HepG2 (cell line): ENCODE measurements at places on chromosomes 3 and 15. TPM values are rescaled to one million over a fixed set of nuclear protein-coding genes. Genes with fewer than 3 reads are reported as not detected.

DNA sequence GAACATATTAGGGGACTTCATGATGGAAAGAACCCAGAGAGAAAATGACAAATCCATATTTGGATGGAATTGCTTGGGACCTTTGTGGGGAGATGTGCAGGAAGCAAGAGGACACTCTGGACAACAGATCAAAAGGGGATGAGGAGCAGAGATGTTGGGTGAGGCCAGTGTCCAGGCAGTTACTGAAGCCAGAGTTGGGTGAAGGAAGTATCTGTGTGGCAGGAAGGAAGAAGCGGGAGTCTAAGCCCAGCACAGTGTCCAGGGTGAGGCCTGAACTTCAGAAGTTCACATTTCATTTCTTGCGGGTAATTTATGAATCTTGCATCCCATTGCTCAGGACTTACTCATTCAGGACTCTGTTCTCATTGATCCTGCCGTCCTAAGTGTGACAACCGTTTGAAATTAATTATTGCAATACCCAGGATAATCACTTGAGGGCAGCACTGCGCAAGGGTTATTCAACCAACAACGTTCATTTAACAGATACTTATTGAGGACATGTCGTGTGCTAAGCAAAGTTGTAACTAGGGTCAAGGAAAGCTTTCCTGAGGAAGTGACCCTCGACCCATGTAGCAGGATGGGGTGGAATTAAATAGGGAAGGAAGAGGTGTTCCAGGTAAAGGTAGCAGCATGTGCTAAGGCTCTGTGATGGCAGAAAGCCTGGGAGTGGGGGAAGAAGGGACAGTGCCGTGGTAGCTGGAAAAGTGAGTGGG lies 61.3 kb upstream of the CMTM8 start:
- no peaks in the 10 kb centered on the region for H3K27me3 ChIP-seq
- peak; percentile 68 for DNase-seq
- H3K36me3 ChIP-seq: no peaks in the 10 kb centered on the region
- H3K4me3 ChIP-seq: peak overlapping the region; percentile 49
- no peak overlapping the region for H3K27ac ChIP-seq

DNA sequence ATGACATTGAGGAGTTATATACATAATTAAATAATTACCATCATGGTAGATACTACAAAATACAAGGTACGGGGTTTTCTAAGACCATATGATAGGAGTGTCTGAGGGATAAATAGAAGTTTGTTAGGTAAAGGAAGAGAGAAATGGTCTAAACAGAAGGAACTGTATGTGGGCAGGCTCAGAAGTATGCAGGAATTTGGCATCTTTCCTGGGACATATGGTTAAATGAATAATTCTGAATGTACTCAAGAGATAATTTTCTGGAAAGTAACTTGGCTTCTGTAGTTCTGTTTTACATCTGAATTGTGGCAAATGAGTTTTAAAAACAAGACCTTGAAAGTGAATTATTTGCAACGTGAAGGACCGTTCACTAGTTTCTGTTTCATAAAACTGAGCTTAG lies 17.5 kb downstream of the LMCD1 start:
- peaks cover 2% of the 10 kb centered on the region; the same call in 2 of the 3 replicates for H3K36me3 ChIP-seq
- no peak overlapping the region for H3K27ac ChIP-seq
- H3K4me1 ChIP-seq: no peaks in the 10 kb centered on the region
- H3K27me3 ChIP-seq: no peaks in the 10 kb centered on the region

GRCh38 chr3:84082726-84083125 lies 876.1 kb upstream of the CADM2 start:
- no peaks in the 10 kb centered on the region for H3K4me1 ChIP-seq
- no peak overlapping the region for H3K4me3 ChIP-seq
- H3K36me3 ChIP-seq: no peaks in the 10 kb centered on the region
- H3K27ac ChIP-seq: no peak overlapping the region

DNA sequence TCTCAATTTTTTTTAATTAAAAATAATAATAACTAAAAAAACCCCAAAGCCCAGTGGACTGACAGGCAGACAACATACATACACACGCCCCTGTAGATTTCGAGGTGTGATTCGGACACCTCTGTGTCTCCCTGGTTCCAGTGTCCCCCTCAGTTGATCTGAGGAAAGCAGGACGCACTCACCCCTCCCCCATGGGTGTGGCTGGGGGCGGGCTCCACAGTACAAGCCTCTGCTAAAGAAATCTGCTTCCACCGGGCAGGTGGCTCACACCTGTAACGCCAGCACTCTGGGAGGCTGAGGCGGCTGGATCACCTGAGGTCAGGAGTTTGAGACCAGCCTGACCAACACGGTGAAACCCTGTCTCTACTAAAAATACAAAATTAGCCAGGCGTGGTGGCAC lies 33.8 kb upstream of the BLM start:
- DNase-seq: no peak
- no peak overlapping the region for H3K4me3 ChIP-seq
- H3K27me3 ChIP-seq: no peaks in the 10 kb centered on the region; the same call in 1 of the 2 replicates
- no peak overlapping the region for H3K27ac ChIP-seq
- no peaks in the 10 kb centered on the region for H3K36me3 ChIP-seq

MYEF2 gene
- 10.1 and 10.5 TPM in 2 replicates for polyA plus RNA-seq

- H3K4me3 ChIP-seq: no peak overlapping the region
- H3K4me1 ChIP-seq: peaks cover 35% of the 10 kb centered on the region
- H3K27ac ChIP-seq: no peak overlapping the region
- DNase-seq: no peak
Measured at GRCh38 chr3:47398228-47398627, 17.4 kb downstream of the PTPN23 start.

CCDC39 gene
- not detected in 2 replicates for polyA plus RNA-seq

DNA sequence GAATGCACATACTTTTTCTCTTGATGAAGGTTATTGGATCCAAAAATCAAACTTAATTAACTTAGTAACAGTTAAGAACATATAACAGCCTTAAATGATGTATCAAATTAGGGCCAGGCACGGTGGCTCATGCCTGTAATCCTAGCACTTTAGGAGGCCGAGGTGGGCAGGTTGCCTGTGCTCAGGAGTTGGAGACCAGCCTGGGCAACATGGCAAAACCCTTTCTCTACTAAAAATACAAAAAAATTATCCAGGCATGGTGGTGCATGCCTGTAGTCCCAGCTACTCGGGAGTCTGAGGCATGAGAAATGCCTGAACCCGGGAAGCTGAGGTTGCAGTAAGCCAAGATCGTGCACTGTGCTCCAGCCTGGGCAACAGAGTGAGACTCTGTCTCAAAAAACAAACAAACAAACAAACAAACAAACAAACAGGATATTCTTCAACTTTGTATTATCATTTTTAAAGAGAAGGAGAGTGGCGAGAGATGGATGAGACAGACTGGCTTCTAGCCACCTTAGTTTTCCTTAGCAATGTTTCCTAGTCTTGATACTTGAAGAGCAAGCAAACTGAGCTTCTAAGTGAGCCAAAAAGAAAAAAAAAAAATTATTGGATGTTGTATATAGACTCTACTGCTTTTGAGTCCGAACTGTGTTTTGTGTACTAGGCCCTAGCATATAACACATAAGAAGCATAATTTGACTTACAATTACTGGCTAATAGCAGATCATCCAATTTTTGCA lies 13.8 kb downstream of the SPRED1 start:
- H3K27me3 ChIP-seq: no peaks in the 10 kb centered on the region
- DNase-seq: no peak
- H3K27ac ChIP-seq: no peak overlapping the region

DNA sequence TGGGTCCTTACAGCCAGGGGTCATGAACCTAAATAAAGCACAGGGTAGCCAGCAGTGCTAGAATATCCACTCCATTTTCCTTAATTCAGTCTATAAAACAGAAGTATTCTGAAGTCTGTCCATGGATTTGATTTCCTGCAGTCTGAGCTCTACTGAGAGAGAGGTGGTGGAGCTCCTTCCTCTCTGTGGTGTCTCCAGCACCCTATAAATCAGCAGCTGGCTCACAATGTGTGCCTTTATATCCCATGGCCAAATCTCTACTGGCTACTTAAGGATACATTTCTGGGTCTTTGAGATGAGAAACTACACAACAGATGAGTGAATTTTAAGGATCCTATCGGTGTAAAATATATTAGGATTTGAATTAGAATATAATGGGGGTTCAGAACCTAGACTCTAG lies 339.9 kb upstream of the RBMS3 start:
- H3K27ac ChIP-seq: no peak overlapping the region
- no peaks in the 10 kb centered on the region for H3K4me1 ChIP-seq
- no peaks in the 10 kb centered on the region for H3K36me3 ChIP-seq
- no peak overlapping the region for H3K4me3 ChIP-seq
- DNase-seq: no peak
- no peaks in the 10 kb centered on the region for H3K27me3 ChIP-seq

DNA sequence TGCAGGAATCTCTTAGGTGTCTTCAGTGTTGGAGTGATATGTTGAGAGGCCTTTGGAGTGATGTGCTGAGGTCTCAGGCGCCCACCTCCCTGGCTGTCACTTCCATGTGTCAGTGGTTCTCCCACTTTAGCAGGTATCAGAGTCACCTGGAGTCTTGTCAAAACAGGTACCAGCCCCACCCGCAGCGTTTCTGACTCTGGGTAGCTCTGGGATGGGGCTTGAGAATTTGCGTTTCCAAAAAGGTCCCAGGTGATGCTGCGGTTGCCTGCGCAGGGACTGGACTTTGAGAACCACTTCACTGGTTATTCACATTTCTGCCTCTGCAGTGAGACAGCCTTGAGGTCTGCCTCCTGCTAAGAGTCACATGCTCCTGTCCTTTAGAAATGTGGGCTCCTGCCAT lies 15.5 kb downstream of the UMPS start:
- H3K4me3 ChIP-seq: no peak overlapping the region
- H3K36me3 ChIP-seq: peaks cover 10% of the 10 kb centered on the region; the same call in 1 of the 2 replicates
- no peaks in the 10 kb centered on the region for H3K4me1 ChIP-seq

DNA sequence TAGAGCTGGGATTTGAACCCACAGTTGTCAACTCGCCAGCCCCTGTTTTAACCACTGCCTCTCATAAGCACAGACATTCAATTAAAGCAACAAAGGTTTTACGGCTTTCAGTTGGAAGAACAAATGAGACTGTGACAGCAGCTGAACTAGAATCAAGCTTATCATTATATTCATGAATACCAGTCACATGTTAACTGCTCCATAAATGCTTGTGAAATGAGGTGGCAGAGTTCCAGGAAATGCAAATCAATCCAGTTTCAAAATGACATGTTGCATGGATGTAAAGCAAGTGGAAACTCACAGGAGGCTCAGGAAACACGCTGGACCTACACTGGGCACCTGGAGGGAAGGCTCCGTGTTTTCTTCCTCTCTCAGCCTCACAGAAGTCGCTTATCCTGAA lies 3.9 kb downstream of the GP5 start:
- H3K36me3 ChIP-seq: no peaks in the 10 kb centered on the region
- H3K4me1 ChIP-seq: peaks cover 24% of the 10 kb centered on the region
- H3K4me3 ChIP-seq: no peak overlapping the region

TMEM212 gene
- polyA plus RNA-seq: not detected in 2 replicates

DNA sequence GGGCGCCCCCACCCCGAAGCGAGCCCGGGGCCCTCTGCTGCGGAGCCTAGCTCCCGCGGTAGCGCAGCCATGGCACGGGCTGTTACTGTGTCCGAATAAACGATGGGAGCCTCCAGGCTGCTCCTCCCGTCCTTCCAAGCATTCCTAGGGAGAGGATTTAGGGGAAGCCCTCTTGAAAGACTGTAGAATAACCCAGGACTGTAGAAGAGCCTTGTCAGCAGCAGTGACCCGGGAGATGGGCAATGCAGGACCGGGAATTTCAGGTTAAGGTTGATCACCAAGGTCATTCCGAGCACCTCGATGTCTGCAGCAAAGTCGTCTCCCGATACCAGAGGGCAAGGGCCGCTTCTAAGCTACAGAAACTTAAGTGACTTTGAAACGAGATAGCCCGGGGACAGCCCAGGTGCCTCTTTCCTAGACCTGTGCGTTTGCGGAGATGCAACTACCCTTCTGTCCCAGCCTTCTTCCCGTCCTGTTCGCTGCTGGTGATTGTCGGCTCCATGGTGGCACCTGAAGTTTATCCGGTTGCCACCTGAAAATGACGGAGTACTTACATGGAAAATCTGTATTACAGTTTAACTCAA lies 753 bp upstream of the MYO5A start:
- peaks cover 42% of the 10 kb centered on the region for H3K27me3 ChIP-seq
- H3K4me3 ChIP-seq: peak overlapping the region; percentile 56
- H3K27ac ChIP-seq: no peak overlapping the region

- H3K27me3 ChIP-seq: no peaks in the 10 kb centered on the region
- H3K4me1 ChIP-seq: no peaks in the 10 kb centered on the region
- DNase-seq: no peak
- no peak overlapping the region for H3K27ac ChIP-seq
- H3K36me3 ChIP-seq: no peaks in the 10 kb centered on the region
Measured at GRCh38 chr3:70383360-70383831, 71.0 kb upstream of the MDFIC2 start.

- H3K4me1 ChIP-seq: no peaks in the 10 kb centered on the region
- no peak for DNase-seq
- H3K36me3 ChIP-seq: no peaks in the 10 kb centered on the region
- H3K4me3 ChIP-seq: no peak overlapping the region
Measured at GRCh38 chr3:34363881-34364280, 565.5 kb downstream of the PDCD6IP start.

DNA sequence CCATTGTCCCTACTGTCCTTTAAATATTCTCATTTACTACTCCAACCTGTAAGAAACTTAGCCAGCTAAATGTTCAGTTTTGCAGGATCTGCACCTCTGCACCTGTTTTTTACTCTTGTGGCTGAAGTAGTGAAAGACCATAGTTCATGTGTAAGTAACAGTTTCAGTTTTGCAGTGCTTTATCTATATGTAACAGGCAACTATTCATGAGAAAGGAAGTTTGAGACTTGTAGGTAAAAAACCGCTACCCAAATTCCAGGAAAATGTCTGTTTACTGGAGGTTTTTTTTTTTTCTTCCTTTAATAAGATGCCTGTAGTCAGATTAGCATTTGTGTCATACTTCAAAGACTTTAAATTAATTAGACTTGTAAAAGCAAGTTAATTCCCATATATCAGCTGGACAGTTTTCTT lies 25.4 kb upstream of the MBNL1 start:
- peak overlapping the region; percentile 69 for H3K27ac ChIP-seq
- H3K4me1 ChIP-seq: peaks cover 22% of the 10 kb centered on the region
- H3K4me3 ChIP-seq: no peak overlapping the region
- DNase-seq: peak; percentile 10

DNA sequence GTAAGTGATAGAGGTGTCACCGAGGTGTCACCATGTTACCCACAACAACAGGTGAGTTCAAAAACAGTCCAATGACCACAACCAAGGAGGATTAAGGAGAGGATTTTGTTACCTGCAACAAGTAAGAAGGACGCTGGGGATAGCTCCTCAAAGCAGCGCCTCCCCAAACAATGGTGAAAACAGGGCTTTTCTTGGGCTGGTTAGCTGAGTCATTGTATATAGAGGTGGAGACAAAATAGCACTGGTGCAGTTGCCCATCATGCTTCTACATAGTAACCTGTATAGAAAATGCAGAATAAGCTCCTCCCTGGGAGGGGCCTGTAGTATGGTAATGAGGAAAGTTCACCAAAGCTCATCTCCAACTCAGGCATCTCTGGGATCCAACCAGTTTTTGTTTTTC lies 116.9 kb upstream of the EIF1B start:
- no peaks in the 10 kb centered on the region for H3K27me3 ChIP-seq
- H3K4me1 ChIP-seq: no peaks in the 10 kb centered on the region
- no peak overlapping the region for H3K27ac ChIP-seq
- no peak for DNase-seq

MOBP gene
- polyA plus RNA-seq: not detected in 2 replicates
